Effector memory CD8-positive, alpha-beta T cell (primary cell): ENCODE measurements at places on chromosomes 2 and 18.

- no peak for DNase-seq
These were observed 113.6 kb downstream of the BABAM2 start for GRCh38 chr2:28004086-28004485.

- no peak for DNase-seq
These were observed 75.2 kb downstream of the EIPR1 start for GRCh38 chr2:3302421-3302750.

DNA sequence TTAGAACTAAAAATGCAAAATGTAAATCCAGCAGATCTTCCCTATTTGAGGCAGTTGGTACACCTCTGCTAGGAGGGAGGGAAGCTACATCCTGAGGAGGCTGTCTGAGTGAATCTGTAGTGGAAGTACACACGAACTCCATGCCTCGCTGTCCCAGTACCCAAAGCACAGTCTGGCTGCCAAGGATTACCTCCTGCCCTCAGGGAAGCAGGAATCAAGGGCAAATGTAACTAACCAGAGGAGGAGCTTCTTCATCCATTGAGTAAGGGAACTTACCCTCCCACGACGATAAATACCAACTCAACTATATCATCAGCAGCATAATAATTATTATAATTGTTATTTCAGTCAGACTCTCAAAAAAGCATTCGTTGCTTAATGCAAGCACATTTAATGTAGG is 2.1 kb downstream of the DHRS9 start:
- no peak for DNase-seq

GRCh38 chr2:53744395-53745065 is 23.1 kb upstream of the CHAC2 start:
- no peak for DNase-seq

DNA sequence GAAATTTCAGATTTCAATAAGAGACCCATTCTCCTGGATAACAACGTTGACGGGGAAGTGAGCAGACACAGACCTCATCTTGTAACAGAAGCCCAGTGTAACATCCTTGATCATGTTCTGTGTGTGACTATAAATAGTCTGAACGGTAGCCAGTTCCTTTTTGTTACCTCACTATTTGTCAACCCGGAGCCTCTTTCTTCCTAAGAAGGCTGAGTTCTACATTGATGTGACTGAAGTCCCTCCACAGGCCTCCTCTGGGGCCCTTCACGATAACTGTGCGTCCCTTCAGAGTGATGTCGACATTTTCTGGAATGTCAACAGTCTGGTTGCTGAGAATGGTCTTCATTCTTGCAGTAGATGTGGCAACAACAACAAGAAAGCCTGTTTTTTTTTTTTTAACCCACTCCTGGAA is 6.3 kb upstream of the PLEKHM3 start:
- DNase-seq = no peak

DNA sequence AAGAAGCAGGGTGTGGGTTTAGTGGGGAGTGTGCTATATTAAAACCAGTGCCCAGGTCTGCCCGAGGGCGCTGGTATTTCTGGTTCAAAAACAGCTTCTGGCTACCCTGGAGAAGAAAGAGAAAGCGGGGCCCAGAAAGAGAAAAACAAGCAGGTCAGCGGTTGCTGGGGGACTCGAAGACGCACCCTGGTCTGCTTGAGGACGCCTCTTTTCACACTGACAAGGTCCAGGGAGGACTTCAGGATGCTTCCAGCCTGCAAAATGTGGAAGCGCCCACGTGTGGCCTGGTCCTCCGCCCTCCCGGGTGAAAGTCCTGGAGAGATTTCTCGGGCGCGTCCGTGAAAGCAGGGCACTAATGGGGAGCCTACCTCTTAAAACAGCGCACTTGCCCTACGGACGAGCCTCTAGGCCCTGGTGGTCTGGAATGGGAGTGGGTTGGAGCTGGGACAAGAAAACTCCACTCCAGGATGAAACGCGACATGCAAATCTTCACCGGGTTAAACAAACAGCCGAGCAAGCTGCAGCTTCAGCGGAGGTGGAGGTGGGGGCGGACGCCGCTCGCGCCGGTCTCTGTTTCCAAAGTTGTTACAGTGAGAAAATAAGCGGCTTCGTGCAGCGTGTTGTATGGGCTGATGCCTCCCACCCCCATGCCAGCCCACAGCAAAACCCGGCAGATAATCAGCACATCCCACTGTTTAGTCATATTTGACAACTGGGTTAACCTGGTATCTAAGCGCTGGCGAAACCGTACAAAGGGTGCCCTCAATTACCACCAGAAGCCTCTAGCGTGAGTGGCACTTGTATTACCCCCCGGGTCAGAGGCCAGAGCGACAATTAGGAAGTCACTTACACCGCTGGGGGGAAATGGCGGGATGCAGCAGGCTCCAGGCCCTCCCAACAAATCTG is 1.1 kb upstream of the SP9 start:
- no peak for DNase-seq

- no peak for DNase-seq
These were observed 128.6 kb downstream of the SH3RF3 start for GRCh38 chr2:109257653-109258052.

DNA sequence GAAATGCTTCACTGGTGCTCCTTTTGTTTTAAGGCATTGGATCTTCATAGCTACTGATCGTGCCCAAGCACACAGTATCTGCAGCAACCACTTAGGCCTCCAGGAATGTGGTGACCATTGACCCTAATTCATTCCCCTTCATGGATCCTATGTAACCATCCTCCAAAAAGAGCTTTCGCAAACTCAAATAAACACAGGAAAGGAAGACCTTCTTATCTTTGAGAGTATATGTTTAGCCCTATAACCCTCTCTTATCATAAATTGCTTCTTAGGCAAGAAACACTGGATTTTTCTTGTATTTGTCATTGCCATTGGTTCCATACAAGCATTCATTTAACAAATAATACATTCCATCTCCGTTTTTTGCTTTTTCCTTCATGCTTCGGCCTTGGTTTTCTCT is 4.1 kb upstream of the TTR start:
- DNase-seq = no peak

DNA sequence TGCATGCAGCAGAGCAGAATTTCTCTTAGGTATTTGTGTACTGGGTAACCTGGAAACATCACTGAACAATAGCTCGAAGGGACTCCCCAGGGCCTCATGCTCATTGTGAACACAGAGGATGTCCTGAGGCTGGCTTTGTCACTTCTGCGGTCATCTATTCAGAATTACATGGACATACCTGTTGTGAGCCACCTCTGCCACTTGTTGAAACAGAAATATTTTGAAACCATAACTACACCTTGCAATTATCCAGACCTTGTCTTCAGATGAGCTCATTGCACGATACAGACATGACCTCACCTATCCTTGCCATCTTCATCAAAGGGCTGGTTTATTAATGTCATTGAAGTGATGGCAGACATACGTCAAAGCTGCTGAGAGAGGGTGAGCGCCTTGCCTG is 23.4 kb upstream of the CREG2 start:
- no peak for DNase-seq

DNA sequence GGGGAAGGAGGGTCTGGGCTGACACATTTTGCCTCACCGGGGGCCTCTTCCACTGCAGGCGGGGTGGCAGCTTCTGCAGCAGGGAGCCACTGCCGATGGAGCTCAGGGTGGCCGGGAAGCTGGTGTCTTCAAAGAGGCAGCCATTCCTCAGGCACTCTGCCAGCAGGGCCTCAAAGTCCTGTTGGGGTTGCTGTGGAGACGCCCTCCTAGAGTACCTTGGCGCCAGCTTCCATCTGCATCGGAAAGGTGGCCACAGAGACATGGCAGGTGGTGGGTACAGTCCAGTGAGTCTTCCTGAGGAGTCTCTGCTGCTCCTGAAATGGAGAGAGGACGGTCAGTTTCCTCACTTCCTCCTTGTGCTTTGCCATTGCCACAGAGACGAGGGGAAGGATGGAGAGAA is 12.1 kb downstream of the CAPN14 start:
- no peak for DNase-seq

DNA sequence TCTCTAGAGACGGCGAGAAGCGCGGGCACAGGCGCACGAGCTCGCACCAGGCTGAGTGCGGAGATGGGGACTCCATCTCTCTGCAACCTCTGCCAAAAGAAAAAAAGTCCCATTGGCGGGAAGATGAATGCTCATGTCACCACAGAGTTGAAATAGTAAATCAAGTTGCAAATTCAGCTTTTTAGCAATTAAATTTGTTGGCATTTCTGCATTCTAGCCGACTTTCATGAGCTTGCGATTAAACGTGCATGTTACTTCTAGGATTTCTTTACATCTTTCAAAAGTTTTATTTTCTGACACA is 588 bp downstream of the CHAC2 start:
- DNase-seq = no peak

- DNase-seq = no peak
These were observed 632.4 kb downstream of the NYAP2 start for GRCh38 chr2:226031647-226032501.

- DNase-seq = no peak
These were observed 156.9 kb downstream of the LAMA1 start for GRCh38 chr18:6960656-6961055.

- DNase-seq = no peak
These were observed 413.0 kb upstream of the MYT1L start for GRCh38 chr2:2744107-2744506.

DNA sequence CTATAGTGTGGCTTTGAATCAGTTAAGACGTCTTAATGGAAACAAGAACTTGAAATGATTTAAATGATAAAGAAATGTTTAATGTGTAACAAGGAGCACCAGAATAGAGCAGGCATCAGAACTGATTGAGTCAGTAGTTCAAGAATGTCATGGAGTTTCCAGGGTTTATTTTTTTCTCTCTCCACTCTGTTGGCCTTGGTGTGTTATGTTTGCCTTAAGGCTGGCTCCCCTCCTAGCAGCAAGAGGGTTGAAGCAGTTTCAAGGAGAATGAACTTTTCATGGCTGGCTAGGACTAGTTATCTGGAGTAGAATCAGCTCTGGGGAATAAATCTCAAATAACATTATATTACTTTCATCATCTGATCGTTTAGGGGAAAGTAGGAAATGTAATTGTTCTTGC is 13.4 kb upstream of the GLS start:
- no peak for DNase-seq
